ENCODE measurements at places on chromosomes 16 and 17.

- DNase-seq, result peak; percentile 34
Measured at GRCh38 chr17:72432143-72432621, 311.4 kb downstream of the SOX9 start.

- no peak for DNase-seq
Measured at GRCh38 chr16:89925596-89926079, 2.5 kb downstream of the TUBB3 start.

- DNase-seq, result no peak
Measured at GRCh38 chr17:7572338-7572587, 7.2 kb upstream of the CD68 start.

- no peak for DNase-seq
Measured at GRCh38 chr16:66894948-66895688, 14.8 kb downstream of the PDP2 start.

- DNase-seq, result no peak
Measured at GRCh38 chr17:63631626-63632025, 9.4 kb downstream of the MAP3K3 start.

DNA sequence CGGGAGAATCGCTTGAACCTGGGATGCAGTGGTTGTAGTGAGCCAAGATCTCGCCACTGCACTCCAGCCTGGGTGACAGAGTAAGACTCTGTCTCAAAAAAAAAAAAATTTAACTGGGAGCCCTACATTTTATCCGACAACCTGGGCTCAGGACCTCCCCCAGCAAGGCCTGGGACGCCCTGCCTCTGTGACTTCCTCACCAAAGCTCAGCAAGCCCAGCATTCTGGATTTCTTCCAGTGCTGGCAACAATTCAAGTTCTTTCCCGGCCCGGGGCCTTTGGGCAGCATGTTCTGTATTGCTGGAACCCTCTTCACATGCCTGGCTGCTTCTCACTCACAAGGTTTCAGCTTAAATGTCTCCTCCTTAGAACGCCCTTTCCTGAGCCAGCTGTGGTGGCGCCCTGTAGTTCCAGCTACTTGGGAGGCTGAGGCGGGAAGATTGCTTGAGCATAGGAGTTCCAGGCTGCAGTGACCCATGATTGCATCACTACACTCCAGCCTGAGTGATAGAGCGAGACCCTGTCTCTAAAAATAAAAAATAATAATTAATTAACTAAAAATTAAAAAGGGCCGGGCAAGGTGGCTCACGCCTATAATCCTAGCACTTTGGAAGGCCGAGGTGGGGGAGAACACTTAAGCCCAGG, 15.9 kb upstream of the MEIOB start:
- DNase-seq, result no peak

DNA sequence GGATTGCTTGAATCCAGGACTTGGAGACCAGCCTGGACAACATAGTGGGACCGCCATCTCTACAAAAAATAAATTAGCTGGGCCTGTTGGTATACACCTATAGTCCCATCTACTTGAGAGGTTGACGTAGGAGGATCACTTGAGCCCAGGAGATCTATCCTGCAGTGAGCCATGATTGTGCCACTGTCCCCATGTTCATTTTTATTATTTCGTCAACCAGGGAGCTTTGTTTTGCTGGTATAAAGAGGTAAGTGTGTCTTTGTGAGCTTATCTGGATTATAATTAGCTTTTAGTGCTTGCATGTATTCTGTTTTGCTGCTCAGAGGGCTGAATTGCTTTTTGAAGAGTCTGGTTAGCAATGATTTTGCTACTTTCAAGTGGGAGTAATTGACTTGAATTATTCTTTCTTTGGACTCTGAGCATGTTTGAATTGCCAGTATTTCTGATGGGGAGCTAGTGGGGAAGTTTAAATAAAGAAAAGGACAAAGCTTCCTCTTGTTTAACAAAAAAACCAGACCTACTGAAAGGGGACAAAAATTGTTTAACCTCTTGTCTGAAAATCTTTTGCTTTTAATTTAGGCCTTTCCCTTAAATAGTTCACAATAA, 31.6 kb upstream of the BCAS3 start:
- DNase-seq, result no peak

DNA sequence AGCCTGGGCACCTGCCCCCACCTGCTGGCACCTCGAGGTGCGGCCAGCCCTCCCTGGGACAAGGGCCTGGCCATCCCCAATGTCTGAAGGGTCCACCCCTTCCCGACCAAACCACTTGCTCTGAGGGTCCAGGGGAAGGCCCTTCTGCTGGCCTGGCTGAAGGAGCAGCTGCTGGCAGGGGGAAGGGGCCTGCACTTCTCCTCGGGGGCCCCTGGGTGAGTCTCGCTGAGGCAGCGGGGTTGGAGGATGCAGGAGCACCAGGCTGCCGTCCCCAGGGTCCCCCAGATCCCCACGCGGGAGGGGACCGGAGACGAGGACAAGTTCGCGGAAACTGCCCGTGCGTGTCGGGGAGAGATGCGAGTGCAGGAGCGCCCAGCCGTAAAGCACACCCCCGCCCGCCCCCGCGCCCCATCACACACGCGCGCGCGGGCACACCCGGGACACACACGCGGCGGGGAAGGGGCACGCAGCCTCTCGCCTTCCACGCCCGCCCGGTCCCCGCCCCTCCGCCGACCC, 725 bp upstream of the CACNA1H start:
- DNase-seq, result no peak

DNA sequence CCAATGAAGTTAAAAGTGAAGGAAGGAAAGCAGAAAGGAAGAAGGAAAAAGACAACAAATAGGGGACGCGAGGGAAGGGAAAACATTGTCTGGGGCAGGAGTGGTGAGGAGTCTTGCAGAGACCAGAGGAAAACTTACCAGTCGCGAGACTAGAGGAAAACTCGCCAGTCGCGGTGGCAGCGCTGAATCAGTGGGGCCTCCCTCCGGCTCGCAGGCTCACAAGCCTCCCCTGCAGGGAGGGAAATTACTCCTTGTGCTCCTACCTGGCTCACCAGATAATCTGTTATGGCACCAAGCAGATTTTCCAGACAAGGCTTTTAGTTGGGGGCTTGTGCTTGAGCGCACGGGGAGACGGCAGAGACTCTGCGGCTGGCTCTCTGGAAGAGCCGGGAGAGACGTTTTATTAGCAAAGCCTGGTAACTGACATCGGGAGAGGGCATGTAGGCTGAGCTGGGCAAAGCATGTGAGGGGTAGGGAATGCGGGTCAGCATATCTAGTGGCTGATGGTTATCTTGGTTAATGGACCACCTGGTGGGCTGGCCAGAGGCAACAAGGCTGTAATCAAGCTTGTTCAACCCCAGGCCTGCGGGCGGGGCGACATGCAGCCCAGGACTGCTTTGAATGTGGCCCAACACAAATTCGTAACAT, 37.1 kb downstream of the LCMT1 start:
- no peak for DNase-seq

- no peak for DNase-seq
Measured at GRCh38 chr16:24953306-24953705, 61.9 kb downstream of the ARHGAP17 start.
